Stimulated activated CD4-positive, alpha-beta T cell treated with anti-CD3 and anti-CD28 coated beads, Interleukin-4, amount 100 ng/mL, for 24 hours (primary cell): ENCODE measurements at places on chromosomes 1 and 21.

DNA sequence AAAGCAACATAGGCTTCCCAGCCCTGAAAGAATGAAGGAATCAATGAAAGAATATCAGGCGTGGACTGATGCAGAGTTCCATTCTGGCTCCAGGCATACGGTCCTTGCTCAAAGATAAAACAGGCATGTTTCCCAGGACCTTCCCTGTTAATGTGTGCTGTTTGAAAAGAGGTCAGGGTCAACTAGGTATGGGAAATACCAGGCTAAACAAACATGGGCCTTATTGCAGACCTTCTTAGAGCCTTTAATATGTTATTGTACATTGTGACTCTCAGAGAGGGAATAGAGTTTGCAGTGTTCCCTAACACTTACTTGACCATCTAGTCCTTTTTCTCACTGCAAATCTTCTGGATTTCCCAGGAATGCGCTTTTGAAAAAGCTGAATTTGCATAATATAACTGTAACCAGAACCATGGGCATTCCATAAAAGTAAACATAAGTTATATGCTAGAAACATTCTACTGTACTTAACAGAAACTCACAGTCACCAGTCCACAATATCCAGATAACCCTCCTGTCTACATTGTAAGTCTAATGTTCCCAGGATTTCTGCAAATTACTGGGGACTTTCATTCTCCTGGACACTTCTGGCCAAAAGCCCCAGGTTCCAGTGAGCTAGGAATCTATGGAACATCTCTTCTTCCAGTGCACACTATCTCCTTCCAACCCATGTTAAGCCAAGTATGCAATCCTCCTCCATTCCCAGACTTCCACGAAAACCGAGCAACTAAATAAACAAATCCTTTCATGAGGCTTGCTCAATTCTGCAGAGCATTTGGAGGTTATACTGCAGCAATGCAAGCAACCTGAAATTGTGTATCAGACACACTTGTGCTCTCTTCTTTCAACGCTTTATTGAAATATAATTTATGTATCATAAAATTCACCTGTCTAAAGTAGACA, 486.6 kb downstream of the SETD4 start:
- DNase-seq: no peak

DNA sequence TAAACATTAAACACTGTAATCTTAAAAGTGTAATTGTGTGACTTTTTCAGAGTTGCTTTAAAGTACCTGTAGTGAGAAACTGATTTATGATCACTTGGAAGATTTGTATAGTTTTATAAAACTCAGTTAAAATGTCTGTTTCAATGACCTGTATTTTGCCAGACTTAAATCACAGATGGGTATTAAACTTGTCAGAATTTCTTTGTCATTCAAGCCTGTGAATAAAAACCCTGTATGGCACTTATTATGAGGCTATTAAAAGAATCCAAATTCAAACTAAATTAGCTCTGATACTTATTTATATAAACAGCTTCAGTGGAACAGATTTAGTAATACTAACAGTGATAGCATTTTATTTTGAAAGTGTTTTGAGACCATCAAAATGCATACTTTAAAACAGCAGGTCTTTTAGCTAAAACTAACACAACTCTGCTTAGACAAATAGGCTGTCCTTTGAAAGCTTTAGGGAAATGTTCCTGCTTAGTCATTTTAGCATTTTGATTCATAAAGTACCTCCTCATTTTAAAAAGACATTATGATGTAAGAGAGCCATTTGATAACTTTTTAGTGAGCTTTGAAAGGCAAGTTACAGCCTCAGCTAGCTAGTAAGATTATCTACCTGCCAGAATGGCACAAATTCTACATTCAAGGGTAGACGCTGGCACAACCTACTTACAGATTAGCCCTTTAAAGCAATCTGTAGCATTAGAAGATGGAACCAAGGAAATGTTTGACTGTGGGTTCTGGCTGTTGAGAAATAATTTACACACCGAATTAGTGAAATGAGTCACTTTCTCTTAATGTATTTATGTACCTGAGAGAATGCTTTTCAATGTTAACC, 9.4 kb downstream of the SOD1 start:
- DNase-seq: no peak

DNA sequence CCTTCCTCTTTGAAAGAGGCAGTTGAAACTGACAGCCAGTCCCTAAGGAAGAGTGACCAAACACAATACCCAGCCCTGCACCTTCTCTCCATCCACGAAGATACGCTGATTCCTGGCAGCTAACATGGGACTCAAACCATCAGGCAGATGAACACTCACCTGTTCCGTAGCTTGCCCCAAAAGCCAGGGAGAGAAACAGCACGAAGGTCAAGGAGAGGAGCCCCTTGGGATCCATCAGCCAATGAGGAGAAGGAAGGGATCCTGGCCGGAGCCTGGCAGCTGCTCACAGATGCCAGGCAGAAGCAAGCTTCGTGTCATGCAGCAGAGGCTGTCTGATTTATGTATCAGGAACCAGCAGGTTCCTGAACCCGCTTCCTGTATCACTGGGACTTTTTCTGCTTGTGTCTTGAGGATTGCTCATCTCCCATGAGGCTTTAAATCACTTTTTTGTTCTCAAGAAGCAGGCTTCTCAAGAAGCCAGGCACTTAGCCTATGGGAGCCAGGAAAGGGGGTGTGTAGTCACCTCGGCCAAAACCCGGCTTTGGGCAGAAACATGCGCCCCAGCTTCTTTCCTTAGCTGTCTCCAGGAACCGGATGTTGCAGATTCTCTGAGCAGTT, at the start of gene SLAMF1:
Gene SLAMF1 (minus strand): TSS at position 334 of the 618 bp plus-strand sequence. CDS start 99 bp downstream, at position 235.
- DNase-seq: peak; percentile 61

GRCh38 chr1:11462224-11462923, 16.6 kb upstream of the DISP3 start:
- no peak for DNase-seq

DNA sequence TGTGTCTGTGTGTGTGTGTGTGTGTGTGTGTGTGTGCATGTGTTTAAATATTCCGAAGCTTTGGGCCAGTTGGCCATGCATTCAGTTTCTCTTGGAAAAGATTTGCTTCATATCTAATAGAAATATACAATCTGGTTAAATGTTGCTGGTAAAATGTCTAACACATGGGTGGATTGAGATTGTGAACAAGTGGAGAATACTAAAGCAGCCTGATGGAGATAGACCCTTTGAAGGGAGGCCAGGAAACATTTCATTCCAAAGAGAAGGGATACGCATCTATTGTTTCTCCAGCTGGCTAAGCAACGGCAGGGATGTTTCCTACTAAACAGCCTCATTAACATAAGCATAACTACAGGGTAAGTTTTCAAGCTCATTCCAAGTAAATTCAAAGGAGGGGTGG, 257.5 kb upstream of the PTBP2 start:
- no peak for DNase-seq

DNA sequence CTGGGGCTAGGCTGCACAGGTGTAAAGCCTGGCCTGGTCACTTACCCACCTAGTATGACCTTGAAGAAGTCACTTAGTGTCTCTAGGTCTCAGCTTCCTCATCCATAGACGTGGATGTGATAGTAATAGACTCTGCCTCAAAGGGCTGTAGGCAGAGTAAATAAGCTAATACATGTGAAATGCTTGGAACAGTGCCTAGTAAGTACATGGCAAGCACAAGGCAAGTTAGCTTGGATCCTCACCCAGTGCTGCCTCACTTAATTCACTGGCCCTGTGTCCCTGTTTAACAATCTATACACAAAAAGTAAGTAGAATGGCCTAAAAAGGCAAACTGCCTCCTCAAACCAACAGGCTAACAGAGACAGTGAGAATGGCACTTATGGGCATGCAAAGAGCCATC, 167.8 kb downstream of the PIGK start:
- no peak for DNase-seq

- DNase-seq: no peak
These were observed 33.1 kb downstream of the MIER1 start for GRCh38 chr1:66957938-66958337.

- no peak for DNase-seq
These were observed 2.9 kb upstream of the PIGV start for GRCh38 chr1:26784886-26785285.

DNA sequence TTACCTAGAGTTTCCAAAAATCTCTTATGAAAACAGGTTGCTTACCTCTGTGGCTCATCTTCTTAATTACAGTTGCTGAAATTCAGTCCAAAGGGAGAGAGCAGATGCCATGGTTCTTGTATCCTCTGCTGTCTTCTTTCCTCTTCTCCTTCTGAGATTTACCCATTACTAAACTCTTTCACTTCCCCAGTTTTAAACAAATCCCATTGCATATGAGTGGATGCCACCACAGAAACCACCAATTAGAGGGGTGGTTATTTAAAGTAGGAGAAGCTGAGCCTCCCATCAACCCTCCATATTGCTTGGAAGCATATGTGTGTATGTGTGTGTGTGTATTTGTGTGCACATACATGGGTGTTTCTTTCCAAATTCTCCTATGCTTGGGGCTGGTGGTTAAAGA, 128.5 kb upstream of the KCNK1 start:
- DNase-seq: no peak

GRCh38 chr1:88648706-88649105, 35.4 kb upstream of the PKN2 start:
- DNase-seq: no peak
